Right renal cortex interstitium (tissue), 3 donors: ENCODE measurements at places on chromosomes 16 and 17. TPM values are rescaled to one million over a fixed set of nuclear protein-coding genes. Genes with fewer than 3 reads are reported as not detected.

DNA sequence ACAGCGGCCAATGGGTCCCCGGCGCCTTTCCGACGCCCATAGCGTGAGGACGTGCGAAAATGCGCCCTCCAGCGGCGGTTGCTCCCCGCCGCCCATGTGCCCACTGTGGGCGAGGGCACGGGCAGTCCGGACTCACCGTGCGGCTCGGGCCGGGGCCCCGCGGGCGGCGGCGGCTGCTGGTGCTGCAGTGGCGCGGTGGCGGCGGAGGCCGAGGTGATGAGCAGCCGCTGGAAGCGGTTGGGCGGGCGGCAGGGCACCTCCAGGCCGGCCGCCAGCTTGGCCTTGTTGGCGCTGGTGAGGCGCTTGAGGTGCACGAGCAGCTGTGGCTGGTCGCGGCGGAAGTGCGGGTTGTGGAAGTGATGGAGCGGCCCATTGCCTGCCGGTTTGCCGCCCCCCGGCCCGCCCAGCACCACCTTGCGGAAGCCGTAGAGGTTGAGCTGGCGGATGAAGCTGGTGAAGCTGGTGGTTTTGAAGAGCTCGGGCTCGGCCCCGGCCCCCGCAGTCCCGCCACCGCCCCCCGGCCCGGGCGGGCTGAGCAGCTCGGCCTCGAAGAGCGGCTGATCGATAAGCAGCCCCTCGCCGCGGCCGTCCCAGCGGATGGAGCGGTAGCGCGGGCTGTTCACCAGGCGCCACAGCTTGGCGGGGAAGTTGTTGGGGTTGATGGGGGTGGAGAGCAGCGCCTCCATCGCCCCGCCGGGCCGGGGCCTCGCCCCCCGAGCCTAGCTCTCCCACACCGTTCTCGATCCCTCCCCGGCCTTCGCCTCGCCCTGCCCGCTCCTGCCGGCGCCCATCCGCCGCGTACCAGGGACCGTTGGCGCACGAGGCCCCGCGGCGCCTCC is at the start of gene HSF5:
Gene HSF5 (minus strand): TSS at position 820 of the 839 bp plus-strand sequence. CDS start 134 bp downstream, at position 686.
- no peak for DNase-seq

DNA sequence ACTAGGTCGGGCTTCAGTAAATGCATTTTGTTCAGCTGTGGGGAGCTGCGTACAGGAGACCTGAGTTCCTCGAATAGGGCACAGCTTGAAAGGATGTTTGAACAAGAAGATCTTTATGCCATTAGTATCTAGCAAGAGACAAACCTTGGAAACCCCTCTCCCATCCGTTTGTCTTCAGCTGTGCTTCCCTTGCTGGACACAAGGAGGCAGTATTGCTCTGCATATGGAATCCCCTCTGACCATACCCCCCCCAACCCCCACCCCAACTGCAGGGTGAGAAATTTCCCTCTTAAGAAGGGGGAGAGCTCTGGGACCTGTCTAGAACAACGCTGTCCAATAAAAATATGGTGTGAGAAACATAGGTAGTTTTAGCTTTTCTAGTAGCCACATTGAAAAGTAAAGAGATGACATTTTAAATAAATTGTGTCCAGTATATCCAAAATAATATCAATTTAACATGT is 1.6 kb downstream of the MRM1 start:
- DNase-seq: no peak

DNA sequence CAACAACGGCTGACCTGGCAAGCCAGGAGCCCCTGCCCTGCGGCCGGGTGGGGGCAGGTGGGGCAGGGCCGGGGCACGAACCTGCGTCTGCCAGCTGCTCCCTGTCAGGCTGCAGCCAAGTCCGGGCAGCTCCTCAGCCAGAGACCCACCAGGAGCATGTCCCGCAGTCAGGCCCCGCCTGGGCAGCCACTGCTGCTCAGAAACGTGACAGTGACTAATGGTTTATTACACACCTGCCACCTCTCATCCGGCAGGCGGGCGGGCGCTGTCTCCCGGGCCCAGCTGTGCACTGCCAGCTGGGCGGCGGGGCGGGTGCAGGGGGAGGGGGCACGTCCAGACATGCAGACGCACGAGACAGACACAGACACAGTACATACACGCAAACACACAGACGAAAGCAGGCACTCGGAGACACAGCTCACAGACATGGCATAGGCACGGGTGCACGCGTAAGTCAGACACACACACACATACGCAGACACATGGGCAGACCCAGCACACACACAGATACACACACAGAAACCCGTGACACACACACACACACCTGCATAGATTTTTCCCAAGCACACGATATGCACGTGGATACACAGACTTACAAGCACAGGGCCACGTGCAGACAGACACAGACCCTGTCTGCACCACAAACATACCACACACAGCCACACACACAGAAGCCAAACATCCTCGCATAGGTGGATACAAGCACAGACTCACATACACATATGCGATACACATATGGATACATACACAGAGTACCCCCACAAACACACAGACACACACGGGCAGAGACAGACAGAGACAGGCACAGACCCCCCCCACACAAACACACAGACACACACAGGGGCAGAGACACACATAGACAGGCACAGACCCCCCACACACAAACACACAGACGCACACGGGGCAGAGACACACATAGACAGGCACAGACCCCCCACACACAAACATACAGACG is 248.3 kb upstream of the CIBAR2 start:
- DNase-seq: no peak

GRCh38 chr16:72092832-72093447 is 480 bp downstream of the TXNL4B start:
- DNase-seq: peak; percentile 3

GRCh38 chr16:65222049-65222448 is 100.2 kb upstream of the CDH11 start:
- no peak for DNase-seq

GRCh38 chr17:29722411-29723198 is 99.9 kb upstream of the CORO6 start:
- peak; percentile 57 for DNase-seq

- DNase-seq: no peak
Observed at GRCh38 chr17:56595831-56596690, 2.6 kb downstream of the NOG start.

Gene TMED6
- 2.3 TPM for polyA plus RNA-seq

Gene PRMT7
- 51.6 TPM for polyA plus RNA-seq

Gene KRT20
- not detected for polyA plus RNA-seq

Gene EVI2A
- 1.9 TPM for polyA plus RNA-seq

Gene ANKRD40
- 47.2 TPM for polyA plus RNA-seq
